B cell (primary cell): ENCODE measurements at places on chromosomes 7 and 10. TPM values are rescaled to one million over a fixed set of nuclear protein-coding genes. Genes with fewer than 3 reads are reported as not detected.

Gene CYP26C1
- total RNA-seq: 0.19 and 0.57 TPM in 2 replicates

Gene SYT15
- 0.94 and 1.1 TPM in 2 replicates for total RNA-seq

Gene INTS1
- 128 and 142 TPM in 2 replicates for total RNA-seq

Gene TMEM225B
- 0.86 and 1.6 TPM in 2 replicates for total RNA-seq

Gene CALHM3
- total RNA-seq: not detected in 2 replicates

Gene HSPA12A
- total RNA-seq: 17.7 and 18.8 TPM in 2 replicates

Gene RPEL1
- total RNA-seq: not detected in 2 replicates

Gene SLC16A12
- not detected in 2 replicates for total RNA-seq

Gene ATP6V0A4
- not detected in 2 replicates for total RNA-seq

Gene PDGFA
- 1.2 and 1.5 TPM in 2 replicates for total RNA-seq

Gene ICA1
- not detected in 2 replicates for total RNA-seq

Gene FGF8
- total RNA-seq: not detected in 2 replicates

Gene TRDMT1
- total RNA-seq: 20.4 and 24.5 TPM in 2 replicates

Gene BLVRA
- total RNA-seq: 6.9 and 7.2 TPM in 2 replicates

Gene TMEM236
- total RNA-seq: 0.27 and 0.34 TPM in 2 replicates

Gene EGFR
- total RNA-seq: not detected in 2 replicates

Gene KIF5B
- 40.1 and 44.1 TPM in 2 replicates for total RNA-seq

Gene SLC26A3
- not detected in 2 replicates for total RNA-seq

Gene IFIT5
- 23.2 and 25.0 TPM in 2 replicates for total RNA-seq

Gene TFR2
- total RNA-seq: 8.3 and 10.0 TPM in 2 replicates

Gene SLC12A9
- total RNA-seq: 77.4 and 80.1 TPM in 2 replicates

Gene ZNF248
- total RNA-seq: 18.2 and 19.5 TPM in 2 replicates

Gene NUDCD3
- 101 and 120 TPM in 2 replicates for total RNA-seq

Gene ELN
- total RNA-seq: not detected in 2 replicates

Gene SPDYE2
- 0.47 and 0.58 TPM in 2 replicates for total RNA-seq

Gene FAM13C
- not detected in 2 replicates for total RNA-seq

Gene CTAGE6
- total RNA-seq: 1.9 TPM in 2 replicates

Gene KCND2
- total RNA-seq: not detected in 2 replicates

Gene SLC39A12
- total RNA-seq: not detected in 2 replicates
